Stimulated activated CD8-positive, alpha-beta memory T cell treated with anti-CD3 and anti-CD28 coated beads, Interleukin-7, amount 100 ng/mL, for 1 hour (primary cell): ENCODE measurements at places on chromosomes 7 and 10.

GRCh38 chr7:15326044-15326644 is 235.7 kb downstream of the AGMO start:
- no peak for DNase-seq

DNA sequence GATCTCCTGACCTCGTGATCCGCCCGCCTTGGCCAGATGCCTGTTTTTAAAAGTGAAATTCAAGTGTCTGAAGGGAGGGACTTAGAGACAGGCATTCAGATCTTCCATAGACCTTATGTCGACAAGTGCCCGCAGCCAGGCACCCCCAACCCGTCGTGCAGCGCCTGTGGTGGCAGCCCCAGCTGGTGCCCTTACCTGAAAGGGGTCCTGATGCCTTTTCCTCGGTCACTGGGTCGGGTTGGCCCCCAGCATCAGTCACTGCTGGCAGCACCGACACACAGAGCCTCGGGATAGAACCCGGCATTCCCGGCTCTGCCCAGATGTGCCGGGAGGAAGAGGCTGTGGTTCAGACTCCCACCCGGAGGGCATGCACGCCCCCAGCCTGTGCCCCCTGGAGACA is 23.3 kb downstream of the LRRC27 start:
- DNase-seq: no peak

- DNase-seq: no peak
Measured at GRCh38 chr10:114057855-114058254, 14.2 kb downstream of the ADRB1 start.

DNA sequence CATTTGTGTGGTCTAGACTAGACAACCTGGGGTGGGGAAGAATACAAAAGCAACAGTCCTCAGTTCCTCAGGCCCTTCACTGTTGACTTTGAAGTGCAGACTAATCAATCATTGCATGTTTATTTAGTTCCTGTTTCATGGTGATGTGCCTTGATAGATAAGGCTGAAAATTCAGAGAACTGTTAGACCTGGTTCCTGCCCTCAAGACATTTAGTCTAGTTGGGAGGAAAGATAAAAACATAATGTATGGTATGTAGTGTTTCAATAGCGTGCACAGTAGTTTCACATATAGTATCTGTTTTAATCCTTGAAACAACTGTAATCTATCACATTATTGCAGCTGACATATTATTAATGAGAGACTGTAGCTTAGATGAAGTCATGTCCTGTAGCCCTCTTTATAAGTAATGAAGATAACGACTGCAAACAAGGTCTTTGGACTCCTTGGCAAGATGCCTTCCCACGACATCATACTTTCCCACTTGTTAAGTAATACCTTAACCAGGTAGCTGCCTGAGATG is 124.0 kb downstream of the CELF2 start:
- DNase-seq: no peak

GRCh38 chr10:35058134-35058533 is 32.0 kb downstream of the CUL2 start:
- DNase-seq: no peak
